ENCODE measurements at places on chromosomes 6 and 20.

- no peak for DNase-seq
Measured at GRCh38 chr6:139927236-139927635, 552.8 kb upstream of the CITED2 start.

- DNase-seq: no peak
Measured at GRCh38 chr6:110534731-110535492, 58.5 kb upstream of the SLC22A16 start.

GRCh38 chr6:36298027-36298426, 28.2 kb downstream of the PNPLA1 start:
- DNase-seq: no peak

GRCh38 chr6:113908801-113909200, 51.7 kb downstream of the MARCKS start:
- no peak for DNase-seq

DNA sequence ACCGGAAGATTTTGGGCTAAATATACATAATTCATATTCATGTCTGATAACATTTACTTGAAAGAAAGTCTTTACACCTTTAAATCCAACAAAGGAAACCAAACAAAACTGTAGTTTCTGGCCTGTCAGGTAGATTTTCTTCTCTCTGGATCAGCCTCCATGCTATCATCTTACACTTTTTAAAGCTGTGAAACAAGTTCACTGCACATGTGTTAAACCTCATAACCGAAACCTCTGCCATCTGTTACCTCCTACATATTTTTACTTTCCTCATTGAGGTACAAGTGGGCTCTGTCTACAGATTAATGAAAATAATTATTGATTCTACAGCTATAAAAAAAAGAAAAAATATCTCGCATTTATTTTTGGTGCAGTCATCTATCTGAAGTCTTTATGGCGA, 149.9 kb downstream of the RALGAPA2 start:
- no peak for DNase-seq

DNA sequence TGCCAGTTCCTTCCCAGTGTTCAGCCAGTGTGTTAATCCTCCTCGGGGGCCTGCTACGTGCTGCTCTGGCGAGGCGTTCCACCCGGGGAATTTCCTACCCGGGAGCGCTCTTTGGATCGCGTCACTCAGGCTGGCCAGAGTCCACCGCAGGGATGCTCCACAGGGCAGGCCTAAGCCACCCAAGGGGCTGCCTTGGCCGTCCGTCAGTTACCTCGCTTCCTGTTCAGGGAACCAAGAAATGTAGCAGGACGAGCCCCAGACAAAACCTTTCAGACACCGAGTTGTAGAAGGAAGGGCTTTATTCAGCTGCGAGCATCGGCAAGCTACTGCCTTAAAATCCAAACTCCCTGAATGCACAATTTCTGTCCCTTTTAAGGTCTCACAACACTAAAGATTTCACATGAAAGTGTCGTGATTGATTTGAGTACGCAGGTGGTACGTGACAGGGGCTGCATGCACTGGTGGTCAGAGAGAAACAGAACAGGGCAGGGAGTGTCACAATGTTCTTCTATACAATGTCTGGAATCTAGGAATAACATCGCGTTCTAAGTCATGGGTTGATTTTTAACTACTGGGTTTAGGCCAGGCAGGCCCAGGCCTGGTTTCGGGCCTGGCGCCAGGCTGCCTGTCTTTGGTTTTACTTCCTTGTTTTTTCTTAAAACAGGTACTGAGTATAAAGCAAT, 15.7 kb upstream of the POU5F1 start:
- no peak for DNase-seq
